ENCODE measurements at places on chromosomes 5 and 9.
A peak's percentile ranks its signal among the peaks of the same experiment; 100 is the strongest.

DNA sequence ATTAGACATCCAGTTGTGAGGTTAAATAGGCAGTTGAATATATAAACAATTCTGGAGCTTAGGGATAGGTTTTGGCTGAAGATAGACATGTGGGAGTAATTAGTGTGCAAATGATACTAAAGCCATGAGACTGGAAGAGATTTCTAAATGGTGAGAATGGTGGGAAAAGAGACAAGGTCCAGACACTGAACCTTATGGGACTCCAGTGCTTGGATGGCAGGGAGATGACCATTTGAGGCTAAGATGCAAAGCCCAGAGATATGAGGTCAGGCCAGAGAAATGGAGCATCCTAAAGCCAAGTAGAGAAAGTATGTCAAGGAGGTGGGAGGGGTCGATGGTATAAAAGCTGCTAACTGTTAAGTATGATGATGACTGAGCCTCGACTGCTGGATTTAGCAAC lies 115.6 kb downstream of the SEMA5A start:
- no peak for DNase-seq

- DNase-seq: no peak
These were observed 173.2 kb downstream of the ALDH1A1 start for GRCh38 chr9:72779614-72780013.

DNA sequence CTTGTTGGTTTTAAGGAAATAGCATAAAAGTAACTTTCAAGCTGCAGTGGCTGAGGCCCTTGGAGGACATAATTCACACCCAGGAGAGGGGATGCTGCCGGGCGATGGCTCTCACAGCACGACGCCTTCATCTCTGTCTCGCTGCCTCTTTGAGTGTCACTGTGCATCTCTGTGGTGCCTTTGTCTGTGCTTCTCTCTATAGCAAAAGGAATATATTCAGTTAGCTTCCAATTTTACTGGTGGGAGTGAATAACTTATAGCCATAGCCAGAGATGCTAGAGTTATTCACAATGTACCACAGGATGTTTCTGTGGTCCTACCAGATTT lies 276.7 kb downstream of the SYK start:
- DNase-seq: no peak

GRCh38 chr5:117801583-117801982 lies 1186.8 kb downstream of the DTWD2 start:
- DNase-seq: no peak

- no peak for DNase-seq
These were observed 8.3 kb upstream of the MED7 start for GRCh38 chr5:157150995-157151394.

GRCh38 chr9:98018347-98018746 lies 35.2 kb downstream of the ANP32B start:
- DNase-seq: no peak

- DNase-seq: no peak
These were observed 29.9 kb upstream of the RANBP6 start for GRCh38 chr9:6045364-6045763.

DNA sequence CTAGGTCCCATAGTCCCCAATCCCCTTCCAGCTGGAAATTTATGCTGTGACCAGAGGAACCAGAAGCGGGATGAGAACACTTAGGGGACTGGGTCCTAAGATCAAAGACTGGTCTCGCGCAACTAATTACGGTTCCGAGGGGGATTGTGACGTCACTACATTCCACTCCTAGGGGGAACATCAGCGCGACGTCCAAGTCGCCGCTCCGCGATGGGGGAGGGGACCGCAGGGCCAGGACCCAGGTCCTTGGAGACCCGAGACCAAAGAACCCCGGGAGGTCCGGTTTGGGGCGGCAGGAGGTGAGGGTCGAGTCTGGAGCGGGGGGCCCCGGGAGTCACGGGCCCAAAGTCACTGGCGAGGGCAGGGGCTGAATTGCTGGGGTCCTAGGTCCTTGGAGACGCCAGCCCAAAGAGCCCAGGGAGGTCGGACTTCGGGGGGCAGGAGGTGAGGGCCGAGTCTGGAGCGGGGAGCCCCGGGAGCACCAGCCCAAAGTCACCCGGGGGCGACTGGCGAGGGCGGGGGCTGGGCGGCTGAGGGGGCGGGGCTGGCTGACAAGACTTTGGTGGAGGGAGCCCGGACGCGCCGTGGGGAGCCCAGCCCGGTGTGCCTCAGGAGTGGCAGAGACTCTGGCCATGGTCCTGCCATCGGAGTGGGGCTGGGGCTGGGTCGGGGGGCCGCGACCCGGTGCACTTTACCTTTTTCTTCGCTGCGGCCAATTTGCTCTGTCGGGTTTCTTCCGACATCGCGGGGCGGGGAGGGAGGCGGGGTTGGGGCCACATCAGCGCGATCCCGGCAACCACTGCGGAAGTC lies at the start of gene GOLGA2:
Gene GOLGA2, minus strand, starts transcription at position 810 of the 810 bp plus-strand sequence. Its CDS starts 31 bp downstream, at position 779.
- DNase-seq: peak; percentile 80

DNA sequence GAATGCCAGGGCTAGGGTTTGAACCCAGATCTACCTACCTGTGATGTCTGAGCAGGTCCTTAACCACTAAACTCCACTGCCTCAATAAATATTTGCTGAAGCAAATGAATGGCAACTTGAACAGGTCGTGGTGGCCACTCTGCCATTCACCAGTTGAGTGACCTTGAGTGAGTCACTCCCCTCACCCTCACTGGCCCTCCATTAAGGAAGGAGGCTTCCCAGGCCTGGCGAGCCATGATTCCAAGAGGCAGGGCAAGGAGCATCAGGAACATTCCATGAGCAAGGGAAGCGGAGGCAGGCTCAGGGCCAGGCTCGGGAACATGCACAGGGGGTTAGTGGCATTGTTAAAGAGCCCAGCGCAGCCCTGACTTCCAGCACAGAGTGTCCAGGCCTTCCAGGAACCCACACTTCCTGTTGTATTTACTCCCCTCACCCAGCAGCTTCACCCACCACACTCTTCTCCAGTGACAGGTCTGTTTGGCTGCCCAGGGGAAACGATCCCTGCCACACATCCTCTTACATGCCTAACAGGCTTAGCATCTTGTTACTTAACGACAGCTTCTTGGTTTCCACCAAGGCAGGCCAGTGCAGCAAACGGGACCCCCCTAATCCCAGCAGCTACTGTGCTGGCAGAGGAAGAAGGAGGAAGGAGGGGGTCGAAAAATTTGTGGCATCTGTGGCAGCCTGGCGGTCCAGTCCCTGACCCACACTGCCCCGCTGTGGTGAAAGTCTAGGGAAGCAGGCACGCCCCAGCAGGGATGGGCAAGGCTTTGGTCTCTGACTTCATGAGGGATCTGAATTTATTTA lies 43.7 kb upstream of the TTC1 start:
- peak; percentile 75 for DNase-seq

- DNase-seq: no peak
These were observed 21.2 kb downstream of the GAS1 start for GRCh38 chr9:86926145-86926544.

DNA sequence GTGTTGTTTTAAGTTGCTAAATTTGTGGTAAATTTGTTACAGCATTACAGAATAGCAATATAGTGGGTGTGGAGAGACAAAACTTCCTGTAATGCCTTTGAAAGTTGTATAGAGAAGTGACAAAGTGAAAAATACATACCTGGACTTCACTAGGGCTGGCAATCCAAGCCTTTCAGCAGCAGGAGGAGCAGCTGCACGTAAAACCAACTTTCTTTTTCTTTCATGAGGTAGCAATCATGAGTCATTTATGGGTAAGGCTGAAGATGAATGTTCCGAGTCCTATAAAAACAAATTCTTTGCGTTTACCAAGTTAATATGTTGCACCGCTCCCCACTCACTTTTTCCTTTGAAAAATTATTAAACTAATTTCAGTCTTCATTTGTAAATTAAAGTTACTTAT lies 1138.2 kb downstream of the TAF11L14 start:
- DNase-seq: peak; percentile 60

- peak; percentile 38 for DNase-seq
These were observed 53.7 kb downstream of the CERT1 start for GRCh38 chr5:75457691-75458090.

- no peak for DNase-seq
These were observed 95.1 kb downstream of the GPR21 start for GRCh38 chr9:123128591-123128990.

GRCh38 chr9:15389173-15389572 lies 33.5 kb upstream of the SNAPC3 start:
- no peak for DNase-seq

DNA sequence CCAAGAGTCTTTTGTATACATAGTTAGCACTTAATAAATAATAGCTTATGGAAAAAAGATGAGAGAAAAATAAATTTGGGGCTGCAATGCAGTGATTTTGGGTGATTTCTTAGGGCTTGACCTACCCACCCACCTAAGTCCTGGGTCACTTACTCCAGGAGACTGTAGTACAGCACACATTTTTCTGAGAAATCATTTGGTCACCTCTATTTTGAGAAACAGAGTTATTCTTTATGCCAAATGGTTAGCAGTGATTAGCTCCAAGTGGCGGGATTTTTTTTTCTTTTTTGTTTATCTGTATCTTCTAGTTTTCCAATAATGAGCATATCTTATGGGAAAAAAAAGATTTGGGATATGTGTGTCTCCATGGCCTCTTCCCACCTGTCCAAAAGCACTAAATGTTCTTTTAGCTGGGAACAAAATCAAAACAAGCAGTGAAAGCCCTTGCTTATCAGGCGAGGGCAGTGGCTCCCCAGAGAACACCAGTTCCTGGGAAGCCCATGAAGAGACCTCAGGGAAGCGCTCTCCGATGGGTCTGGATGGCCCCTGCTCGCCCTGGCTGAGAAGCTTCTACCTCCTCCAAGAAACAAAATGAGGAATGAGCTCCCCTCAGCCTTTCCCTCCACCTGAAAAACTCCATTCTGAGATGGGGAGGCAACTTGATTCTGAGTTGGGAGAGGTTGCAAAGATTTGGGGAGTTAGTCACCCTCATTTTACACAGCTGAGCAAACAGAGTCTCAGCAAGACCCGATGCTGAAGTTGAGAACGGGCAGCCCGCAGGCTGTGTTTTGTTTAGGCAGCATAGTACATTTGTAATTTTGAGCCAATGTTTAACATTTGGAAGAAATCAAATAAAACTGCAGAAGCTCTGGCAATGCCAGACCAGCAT lies 69.9 kb downstream of the CYFIP2 start:
- DNase-seq: no peak

DNA sequence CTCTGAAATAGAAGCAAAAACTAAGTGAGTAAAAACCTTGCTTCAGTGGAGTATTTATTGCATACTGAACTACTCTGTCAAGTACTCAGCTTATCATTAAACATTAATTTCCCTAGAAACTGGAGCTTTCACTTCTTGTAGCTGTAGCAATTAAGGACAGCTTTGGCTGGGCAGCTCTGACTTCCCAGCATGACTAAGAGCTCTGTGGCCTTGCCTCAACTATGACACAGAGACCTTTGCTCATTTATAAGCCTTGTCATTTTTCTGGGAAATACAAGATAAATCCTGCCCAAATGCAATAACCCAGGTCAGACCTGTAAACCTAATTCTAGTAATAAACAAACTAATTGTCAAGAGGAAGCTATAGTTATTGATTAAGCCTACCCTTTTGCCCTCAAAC lies 65.4 kb upstream of the STK32A start:
- no peak for DNase-seq

GRCh38 chr9:130119519-130120298 lies 52.5 kb upstream of the NCS1 start:
- DNase-seq: no peak

DNA sequence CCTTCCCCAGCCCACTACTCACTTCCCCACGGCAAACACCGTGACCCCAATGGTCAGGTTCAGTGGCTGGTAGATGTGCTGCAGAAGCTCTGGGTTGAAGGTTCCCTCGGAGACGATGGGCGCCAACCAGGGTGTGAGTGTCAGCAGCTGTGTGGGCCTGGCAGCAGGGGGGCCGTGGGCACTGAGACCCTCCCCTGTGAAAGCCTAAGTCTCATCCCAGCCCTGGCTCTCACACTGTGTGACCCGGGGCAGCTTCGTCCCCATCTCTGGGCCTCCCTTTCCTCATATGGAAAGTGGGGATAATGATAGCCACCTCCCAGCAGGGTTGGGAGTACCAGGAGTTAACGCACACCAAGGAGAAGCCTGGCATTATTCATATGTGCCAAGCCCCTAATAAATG lies 8.6 kb downstream of the GBGT1 start:
- DNase-seq: no peak

GRCh38 chr5:173807181-173807655 lies 80.9 kb upstream of the CPEB4 start:
- DNase-seq: no peak

DNA sequence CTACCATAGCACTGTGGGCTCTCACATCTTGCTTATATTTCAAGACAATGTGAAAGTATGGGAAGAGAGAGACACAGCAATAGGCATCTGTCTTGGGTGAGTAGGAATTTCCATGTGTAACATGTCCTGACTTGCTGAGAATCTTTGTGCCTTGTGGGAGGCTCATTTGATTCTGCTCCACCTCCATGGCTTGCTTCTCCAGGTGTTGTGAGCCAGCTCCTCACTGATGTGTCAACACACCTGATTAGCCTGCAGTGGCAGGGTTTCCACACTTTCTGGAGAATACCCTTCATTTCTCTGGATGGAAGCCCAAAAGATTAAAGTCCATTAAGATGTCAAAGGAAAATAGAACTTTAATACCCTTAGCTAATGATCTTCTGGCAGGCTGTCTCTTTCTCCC lies 613.6 kb downstream of the ZNF608 start:
- peak; percentile 55 for DNase-seq

GRCh38 chr5:95591490-95591901 lies 28.4 kb upstream of the GPR150 start:
- DNase-seq: peak; percentile 44

- no peak for DNase-seq
These were observed 29.9 kb downstream of the SERINC5 start for GRCh38 chr5:80225934-80226326.

DNA sequence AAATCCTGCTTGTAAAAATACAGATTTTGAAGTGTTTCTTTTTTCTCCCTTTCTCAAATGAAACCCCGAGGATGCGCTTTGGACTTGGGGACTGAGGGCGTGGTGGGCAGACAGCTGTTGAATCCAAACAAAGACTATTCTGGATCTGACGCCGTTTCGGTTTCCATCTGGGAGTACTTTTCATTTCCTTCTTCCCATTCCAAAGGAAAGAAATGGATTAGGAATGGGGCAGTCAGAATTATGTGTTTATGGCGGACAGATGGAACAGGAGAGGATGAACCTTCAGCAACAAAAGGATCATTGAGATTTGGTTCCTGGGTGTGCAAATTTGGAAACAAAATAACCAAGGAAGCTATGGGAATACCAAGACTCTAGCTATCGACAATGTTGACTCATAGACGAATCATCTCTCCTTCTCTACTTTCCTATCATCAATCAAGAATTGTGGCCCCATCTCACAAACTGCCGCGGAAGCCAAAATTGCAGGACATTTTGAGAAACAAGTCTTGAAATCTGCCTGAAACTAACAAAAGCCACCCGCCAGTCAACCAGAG lies 300.6 kb downstream of the PARP8 start:
- DNase-seq: no peak

- no peak for DNase-seq
These were observed 123.2 kb downstream of the TLE1 start for GRCh38 chr9:81566074-81566698.

- DNase-seq: no peak
These were observed 275.7 kb downstream of the BNC2 start for GRCh38 chr9:16594787-16595186.

All from RWPE1 (cell line).